Substantia nigra (tissue), 51 donors: ENCODE measurements at places on chromosomes 13 and 19.
A peak's percentile ranks its signal among the peaks of the same experiment; 100 is the strongest.

DNA sequence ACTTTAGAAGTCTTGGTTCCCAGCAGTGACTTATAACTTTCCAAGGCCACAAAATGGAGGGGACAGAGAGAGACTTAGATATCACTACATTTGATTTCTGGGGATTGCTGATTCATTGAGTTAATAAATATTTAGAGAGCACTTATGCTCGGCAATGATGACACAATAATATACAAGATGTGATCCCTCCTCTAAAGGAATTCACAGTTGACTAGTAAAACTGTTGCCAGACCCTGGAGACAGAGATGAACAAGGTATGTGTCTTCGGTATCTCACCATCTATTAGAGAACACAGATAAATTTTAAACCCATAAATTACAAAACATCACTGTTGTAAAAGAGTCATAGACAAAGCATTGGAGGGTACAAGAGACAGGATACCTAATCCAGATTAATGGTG is 437.5 kb downstream of the FOXO1 start:
- DNase-seq = no peak

- DNase-seq = no peak
Observed at GRCh38 chr13:66513728-66514127, 716.4 kb downstream of the PCDH9 start.

GRCh38 chr13:45700971-45701900 is 884 bp upstream of the CBY2 start:
- DNase-seq = no peak

DNA sequence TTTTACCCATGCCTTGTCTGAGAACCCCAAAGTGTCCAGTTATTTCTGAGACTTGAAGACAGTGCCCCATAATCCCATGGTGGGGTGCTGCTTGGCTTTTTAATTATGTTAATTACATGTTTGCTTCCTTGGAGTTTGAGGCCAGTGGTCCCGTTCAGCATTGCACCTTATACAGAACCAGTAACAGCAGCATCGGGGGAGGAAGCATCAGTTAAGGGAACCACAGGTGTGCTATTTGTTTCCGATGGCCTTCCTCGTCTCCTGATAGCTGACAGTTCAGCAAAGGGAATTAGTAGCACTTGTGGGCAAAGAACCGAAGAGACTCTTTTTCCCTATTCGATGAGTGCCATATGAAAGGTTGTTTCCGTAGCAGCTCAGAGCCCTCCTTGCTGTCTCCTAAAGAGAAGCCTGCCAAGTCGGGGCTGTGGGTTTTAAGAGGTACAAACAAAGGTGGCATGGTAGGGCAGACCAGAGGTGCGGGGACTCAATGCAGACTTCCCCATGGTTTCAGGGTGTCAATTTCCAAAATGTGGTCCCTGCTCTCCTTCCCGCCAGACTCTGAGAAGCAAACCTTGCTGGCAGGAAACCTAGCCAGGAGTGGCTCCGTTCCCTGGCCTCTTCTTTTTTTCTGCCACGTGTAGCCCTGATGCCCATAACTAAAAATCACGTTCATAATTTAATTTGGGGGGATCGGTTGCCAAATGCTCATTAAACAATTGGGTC is 225.2 kb upstream of the TSHZ3 start:
- no peak for DNase-seq

GRCh38 chr13:78586706-78587105 is 16.6 kb downstream of the POU4F1 start:
- DNase-seq = no peak

DNA sequence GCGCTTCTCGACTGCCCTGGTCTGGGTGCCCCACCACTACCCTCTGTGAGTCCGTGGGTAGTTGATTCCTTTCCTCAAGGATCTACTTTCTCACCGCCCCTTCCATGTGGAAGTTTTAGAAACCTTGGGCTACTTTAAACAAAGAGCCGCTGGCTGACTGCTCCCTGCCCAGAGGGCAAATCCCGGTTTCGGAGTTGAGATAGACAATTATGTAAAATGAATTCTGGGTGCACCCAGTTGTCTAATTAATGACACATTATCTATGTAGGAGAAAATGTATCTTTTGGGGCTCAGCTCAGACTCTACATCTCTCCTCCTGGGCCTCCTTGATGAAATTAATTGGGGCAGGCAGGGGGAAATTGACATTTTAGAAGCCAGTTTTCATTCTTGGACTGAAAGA is 305.4 kb downstream of the UQCRFS1 start:
- DNase-seq = no peak

GRCh38 chr13:26929971-26930730 is 169.6 kb upstream of the GPR12 start:
- peak; percentile 58 for DNase-seq

DNA sequence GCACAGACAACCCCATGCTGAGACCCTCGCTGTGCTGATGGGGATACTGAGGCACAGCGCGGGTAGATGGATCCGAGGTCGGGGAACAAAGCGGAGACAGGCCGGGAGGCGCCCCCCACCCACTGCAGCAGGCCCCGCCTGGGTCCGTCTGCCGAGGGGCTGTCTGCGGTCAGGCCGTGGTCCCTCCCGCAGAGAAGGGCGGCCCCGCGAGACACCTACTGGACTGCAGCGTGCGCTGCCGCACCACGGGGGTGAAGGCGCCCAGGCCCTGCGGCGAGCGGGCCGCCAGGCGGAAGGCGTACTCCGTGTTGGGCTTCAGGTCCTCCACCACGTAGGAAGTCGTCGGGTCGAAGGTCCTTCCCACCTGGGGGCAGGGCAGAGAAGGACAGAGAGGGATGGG is 101.9 kb downstream of the PTPRS start:
- no peak for DNase-seq

DNA sequence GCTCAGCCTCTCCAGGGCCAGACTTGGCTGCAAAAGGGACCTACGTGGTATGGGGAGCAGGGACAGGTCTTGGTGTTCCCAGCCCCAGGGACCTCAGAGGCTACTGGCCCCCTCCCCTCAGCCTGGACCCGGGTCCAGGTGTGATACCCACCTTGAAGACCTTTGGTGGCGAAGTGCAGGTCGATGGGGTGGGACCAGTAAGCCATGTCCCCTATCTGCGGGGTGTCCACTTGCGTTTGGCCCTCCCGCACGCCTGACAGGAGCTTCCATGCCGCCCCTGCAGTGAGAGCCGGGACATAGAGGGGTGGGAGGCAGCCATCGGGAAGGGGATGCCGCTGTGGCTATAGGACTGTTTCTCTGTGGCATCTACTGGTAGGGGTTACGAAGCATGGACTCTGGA is 4.0 kb upstream of the TGFB1 start:
- DNase-seq = no peak

- DNase-seq = no peak
Observed at GRCh38 chr13:33545492-33545891, 259.9 kb upstream of the STARD13 start.

DNA sequence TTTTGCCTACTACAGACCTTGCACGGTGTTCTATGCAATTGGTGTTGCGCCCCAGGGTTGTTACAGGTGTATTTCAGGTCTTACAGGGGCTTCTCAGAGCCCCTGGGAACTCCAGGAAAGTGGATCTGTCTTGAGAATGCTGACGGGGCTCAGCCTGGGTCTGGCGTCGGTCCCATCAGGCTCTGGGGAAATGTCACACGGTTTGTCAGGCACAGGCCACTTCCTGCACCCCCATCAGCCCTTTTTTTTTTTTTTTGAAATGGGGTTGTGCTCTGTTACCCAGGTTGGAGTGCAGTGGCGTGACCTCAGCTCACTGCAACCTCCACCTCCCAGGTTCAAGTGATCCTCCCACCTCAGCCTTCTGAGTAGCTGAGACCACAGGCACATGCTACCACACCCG is 13.2 kb downstream of the CLEC4G start:
- DNase-seq = no peak

GRCh38 chr13:103238441-103238840 is 172.2 kb upstream of the SLC10A2 start:
- no peak for DNase-seq

DNA sequence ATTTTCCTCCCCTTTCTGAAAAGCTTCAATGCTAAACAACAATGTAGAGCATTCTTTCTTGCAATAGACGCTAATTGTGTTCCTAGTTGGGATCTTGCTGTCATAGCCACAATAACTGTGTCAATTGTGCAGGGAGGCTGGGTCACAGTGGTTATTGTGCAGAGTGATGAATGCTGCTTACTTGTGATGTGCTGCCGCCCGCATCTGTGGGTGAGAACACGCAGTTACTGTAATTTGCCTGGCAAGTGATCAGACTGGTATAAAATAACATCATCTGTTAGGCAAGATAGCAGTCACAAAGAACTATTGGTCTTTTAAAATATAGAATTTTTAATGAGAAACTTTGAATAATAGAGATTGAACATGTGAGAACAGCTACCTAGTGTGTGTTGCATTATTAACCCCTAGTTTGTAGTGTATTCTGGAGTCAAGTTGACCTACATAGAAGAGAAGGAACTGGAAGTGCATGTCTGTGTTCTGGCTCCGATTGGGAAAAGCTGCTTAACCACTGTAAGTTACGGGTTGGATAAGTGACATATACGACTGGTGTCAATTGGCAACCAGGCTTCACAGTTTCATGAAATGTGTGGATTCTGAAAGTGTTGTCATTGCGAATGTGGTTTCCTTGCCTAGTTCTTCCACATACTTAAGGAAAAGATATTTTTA is 43.6 kb downstream of the SLAIN1 start:
- peak; percentile 53 for DNase-seq

- DNase-seq = peak; percentile 42
Observed at GRCh38 chr19:40662925-40663694, 27.3 kb downstream of the NUMBL start.

GRCh38 chr13:48266701-48267639 is 34.0 kb downstream of the ITM2B start:
- DNase-seq = no peak

DNA sequence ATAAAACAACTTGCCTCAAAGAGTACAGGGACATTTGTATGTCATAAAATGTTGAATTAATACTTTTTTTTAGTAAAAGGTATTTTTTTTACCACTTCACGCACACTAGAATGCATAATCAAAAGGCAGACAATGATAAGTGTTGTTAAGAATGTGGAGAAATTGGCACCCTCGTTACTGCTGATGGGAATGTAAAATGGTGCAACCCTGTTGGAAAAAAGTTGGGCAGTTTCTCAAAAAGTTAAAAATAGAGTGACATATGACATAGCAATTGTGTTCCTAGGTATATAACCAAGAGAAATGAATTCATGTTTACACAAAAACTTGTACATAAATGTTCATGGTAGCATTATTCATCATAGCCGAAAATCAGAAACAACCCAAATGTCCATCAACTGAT is 109.5 kb downstream of the PIBF1 start:
- no peak for DNase-seq

GRCh38 chr19:35038623-35039512 is 2.7 kb upstream of the HPN start:
- no peak for DNase-seq
